Adrenal gland (tissue), 19 donors: ENCODE measurements at places on chromosomes 3 and 15. TPM values are rescaled to one million over a fixed set of nuclear protein-coding genes. Genes with fewer than 3 reads are reported as not detected.

The MUC20 gene
- 0.91 TPM for total RNA-seq

The REC114 gene
- total RNA-seq = not detected

The NEK11 gene
- 10.0 TPM for total RNA-seq

The CD86 gene
- total RNA-seq = 8.9 TPM

The SLC9A9 gene
- 15.2 TPM for total RNA-seq

The TTC21A gene
- total RNA-seq = 3.8 TPM

The GBE1 gene
- total RNA-seq = 53.3 TPM

The MORC1 gene
- not detected for total RNA-seq

The PRR20G gene
- not detected for total RNA-seq

The GOLGA8G gene
- not detected for total RNA-seq
